ENCODE measurements at places on chromosomes 1 and 21.

DNA sequence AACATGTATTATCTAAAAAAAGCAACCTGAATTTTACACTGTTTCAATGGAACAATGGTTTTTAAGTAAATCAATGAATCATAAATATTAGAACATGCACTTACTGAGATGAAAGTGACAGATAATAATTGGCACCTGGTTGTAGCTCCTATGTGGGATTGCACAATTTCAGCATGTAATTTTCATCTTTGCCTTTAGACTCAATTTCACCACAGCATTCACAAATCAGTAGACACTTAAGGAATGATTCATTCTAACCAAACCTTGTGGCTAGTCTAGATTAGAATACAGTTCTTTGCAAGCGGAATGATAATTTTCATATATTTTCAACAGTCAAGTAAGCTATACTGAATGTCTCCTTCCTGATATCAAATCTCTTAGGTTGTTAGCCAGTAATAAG lies 853.4 kb downstream of the KCNT2 start:
- peak; percentile 80 for DNase-seq

DNA sequence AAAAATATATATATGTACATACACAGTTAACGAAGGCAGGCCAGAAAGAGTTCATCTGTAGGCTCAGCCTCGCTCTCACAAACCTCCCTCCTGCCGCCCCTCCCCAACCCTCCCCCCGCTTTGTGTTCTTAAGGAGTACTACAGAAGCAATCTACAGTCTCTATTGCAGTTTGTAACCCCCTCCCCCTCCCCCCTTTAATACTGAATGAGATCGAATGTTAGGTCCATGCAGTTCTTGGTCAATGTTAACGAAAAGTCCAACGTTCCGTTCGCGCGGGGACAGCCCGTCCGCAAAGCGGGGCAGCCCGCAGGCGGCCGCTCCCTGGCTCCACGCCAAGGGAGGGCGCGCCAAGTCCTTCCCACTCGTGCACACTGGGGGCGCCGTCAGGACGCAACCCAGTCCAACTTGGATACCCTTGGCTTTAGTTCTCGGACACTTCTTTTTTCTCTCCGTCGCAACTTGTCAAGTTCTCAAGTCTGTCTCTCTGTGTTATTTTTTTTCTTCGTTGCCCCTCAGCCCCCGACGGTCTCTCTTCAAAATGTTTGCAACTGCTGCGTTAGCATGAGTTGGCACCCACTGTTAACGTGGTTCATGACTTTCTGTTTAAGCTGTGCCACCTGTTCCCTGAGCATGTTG lies 2.2 kb downstream of the JUN start:
- no peak for DNase-seq

- no peak for DNase-seq
Observed at GRCh38 chr1:55322842-55323241, 107.7 kb upstream of the USP24 start.

GRCh38 chr1:36464605-36465393 lies 615 bp upstream of the MRPS15 start:
- DNase-seq, result no peak

GRCh38 chr1:215279682-215280081 lies 197.1 kb downstream of the KCNK2 start:
- no peak for DNase-seq

DNA sequence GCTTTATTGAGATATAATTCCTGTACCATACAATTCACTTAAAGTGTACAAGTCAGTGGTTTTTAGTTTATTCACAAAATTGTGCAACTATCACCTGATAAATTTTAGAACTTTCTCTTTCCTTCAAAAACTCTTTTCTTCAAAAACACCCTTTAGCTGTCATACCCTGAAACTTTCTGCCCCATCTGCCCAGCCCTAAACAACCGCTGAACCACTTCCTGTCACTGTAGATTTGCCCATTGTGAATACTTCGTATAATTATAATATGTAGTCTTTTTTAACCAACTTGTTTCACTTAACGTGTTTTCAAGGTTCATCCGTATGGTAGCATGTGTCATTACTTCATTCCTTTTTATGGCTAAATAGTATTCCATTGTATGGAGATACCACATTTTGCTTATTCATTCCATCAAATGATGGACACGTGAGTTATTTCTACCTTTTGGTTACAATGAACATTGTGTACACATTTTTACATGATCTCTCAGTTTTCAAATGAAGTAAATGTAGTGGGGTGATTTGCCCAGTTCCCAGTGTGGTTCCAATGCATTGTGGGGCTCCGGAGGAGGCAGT lies 37.9 kb downstream of the WNT4 start:
- no peak for DNase-seq

- no peak for DNase-seq
Observed at GRCh38 chr1:112325504-112325903, 70.5 kb upstream of the CTTNBP2NL start.
